ENCODE measurements at places on chromosomes 5 and 9.
A peak's percentile ranks its signal among the peaks of the same experiment; 100 is the strongest.

DNA sequence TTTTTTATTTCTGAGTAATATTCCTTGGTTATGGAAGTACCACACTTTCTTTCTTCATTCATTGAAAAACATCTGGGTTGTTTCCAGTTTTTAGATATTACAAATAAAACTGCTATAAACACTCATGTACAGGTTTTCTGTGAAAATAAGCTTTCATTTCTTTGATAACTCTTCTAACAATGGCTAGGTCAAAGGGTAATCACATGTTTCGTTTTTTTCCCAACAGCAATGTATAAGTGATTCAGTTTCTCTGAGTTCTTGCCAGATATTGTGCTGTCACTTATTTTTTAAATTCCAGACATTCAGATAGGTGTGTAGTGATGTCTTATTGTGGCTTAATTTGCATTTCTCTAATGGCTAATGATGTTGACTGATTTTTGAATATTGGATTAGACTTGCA lies 16.7 kb upstream of the TNPO1 start:
- DNase-seq = no peak

- no peak for DNase-seq
Observed at GRCh38 chr9:90927496-90927895, 125.9 kb downstream of the SYK start.

- DNase-seq = no peak
Observed at GRCh38 chr5:5235685-5236084, 95.6 kb downstream of the ADAMTS16 start.

DNA sequence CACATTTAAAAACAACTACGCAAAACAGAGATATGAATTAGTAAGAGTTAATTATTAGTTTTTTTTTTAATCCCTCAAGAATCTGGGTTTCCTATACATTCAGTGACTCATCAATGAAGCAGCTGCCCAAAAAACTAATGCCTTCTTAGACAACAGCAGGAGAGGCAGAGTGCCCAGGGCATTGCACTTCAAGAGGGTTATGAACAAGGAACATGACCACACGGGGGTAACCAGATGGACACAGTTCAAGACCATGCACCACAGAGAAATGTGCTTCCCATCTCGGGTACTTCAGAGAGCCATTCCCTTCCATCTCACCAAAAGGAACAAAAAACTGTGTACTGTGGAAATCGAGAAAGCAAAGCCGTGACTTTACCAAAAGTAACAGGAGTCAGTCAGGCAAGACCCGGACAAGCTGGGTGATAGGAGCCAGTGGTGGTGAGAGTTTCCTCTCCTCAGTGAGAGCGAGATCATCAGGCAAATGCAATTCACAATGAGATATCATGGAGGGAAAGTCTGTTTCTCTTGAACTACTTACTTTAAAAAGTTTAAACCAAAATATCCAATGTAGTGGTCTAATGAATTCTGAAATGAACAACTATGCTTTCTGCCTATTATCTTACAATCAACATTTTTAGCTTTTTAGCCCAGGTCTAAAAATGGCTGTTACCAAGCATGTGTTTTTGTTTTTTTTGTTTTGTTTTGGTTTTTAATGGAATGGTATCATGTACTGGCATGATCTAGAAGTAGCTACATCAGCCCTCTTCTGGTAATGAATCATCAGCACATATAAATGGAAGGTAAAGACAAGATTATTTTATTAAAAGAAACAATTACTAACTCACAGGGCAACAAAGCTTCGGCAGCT lies 192.1 kb downstream of the TSSK1B start:
- no peak for DNase-seq

DNA sequence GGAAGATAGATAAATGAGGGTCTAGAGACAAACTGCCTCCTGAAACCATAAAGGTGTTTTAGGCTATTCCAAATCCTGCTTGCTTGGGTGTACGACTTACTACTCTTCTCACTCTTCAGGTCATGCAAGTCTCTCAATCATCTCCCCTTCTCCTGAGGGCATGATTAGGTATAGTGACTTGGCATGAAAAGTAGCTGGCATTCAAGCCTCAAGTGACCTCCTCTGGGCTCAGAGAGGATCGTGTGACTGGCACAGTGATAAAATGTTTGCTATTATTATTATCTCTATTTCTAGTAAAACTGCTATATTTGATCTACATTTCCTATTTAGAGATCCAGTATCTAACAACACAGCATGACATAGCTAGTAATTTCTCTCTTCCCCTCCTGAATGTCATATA lies 494.8 kb downstream of the SPOCK1 start:
- DNase-seq = no peak

GRCh38 chr5:145948921-145949320 lies 12.5 kb downstream of the SH3RF2 start:
- DNase-seq = no peak

DNA sequence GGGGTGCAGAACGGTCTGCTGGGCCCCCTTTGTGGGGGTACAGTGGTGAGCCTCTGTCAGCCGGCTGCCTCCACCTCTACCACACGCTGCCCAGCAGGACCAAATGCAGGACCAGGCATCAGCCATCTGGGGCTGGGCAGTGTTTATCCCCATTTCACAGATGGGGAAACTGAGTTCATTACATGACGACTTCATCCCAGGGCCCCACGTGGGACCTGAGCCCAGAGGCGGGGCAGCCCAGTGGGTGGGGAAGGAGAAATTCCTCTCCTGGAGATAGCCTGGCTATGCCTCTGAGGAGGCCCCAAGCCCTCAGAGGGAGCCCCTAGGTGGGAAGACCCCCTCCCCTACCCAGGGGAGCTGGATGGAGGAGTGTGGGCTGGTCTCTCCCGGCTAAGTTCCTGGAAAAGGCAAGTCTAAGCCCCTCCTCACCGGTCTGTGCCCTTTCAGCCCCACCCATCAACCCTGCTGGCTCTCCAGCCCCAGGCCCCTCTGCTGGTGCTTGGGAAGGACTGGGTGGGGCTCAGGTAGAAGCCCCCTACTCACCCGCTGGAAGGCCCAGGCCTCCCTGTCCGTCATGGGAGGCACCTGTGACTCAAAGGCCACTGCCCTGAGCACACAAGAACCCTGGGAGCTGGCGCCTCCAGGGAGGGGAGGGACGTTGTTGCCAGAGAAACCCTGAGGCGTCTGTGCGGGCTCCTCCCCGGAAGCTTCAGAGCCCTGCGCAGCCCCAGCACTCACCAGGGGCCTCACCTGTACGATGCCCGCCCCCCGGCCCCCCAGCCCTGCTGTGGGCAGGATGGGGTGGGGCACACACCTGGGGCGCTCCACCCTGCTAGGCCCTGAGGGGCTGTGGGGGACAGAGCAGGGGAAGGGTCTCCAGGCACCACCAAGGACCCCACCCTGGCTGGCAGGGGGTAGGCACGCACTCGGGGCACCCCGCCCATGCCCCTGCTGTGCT lies 7.4 kb upstream of the CCDC187 start:
- DNase-seq = no peak

DNA sequence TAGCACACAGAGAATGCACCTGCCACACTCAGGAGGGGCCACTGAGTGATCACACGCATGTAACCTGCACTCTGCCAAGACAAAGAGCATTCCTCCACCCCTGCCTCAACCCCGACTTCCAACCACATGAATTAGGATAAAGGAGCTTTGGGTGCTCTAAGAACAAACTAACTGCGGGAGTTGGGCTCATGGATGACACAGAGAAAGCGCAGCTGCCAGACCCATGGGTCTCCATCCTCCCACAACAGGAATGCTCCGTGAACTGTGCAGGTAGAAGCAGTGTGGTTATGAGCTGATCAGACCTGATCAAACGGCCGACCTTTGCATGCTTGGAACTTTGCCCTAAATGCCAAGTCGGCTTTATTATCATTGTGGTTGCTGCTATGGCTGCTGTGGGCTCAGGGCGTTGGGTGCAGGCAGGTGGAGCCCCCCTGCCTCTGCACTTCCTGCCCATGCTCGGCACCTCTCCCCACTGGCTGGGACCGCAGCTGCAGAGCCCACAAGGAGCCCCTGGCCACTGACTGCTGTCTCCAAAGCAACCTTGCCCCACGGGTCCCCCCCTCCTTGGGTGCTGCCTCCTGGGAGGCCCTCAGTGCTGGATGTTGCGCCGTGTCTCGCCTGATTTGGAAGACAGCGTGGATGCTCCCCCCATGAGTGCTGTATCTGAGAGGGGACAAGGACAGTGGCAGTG lies 2.6 kb upstream of the SLC6A3 start:
- no peak for DNase-seq

DNA sequence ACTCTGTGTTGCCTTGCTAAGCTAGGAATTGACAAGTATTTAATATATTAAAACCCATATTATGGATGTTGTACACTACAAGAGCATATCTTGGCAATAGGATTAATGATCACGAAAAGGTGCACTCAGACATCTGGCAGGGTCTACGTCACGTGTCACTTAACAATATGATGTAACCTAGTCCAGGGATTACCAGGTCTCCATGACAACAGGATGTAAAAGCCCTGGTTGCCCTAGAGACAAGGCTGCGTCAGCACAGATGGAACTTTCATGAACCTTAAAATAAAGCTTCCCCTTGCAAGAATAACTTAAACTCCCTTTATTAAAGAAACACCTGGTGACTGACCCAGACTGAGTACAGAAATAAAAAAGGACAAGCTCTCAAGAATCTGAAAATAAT lies 717.8 kb downstream of the CDH18 start:
- no peak for DNase-seq

DNA sequence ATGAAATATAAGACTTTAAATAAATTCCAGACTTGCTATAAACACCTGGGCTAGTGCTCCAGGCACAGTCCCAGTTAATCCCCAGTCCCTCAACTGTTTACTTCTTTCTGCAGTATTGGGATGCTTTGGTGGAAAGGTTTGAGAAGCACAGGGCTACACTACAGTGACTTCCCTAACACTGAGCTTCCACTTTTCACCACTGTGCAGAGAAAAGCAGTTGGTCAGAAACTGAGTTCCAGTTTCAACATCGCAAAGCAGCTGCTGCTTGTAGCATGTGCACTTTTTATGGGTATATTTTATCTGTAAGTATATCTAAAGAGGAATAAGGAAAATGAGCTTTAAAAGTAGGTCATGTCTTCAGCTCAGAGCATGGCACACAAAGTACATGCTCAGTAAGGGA lies 339.7 kb downstream of the NTRK2 start:
- DNase-seq = peak; percentile 4

DNA sequence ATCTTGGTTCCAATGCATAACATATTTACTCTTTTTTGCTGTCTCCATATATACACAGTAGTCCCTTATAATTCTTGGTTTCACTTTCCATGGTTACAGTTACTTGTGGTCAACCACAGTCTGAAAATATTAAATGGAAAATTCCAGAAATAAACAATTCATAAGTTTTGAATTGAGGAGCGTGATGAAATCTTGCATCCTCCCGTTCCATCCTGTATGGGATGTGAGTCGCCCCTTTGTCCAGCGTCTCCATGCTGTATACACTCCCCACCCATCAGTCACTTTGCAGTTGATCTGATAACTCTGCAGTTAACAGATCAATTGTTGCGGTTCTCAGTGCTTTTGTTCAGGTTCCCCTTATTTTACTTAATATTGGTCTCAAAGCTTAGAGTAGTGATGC lies 11.5 kb upstream of the FAF2 start:
- no peak for DNase-seq

DNA sequence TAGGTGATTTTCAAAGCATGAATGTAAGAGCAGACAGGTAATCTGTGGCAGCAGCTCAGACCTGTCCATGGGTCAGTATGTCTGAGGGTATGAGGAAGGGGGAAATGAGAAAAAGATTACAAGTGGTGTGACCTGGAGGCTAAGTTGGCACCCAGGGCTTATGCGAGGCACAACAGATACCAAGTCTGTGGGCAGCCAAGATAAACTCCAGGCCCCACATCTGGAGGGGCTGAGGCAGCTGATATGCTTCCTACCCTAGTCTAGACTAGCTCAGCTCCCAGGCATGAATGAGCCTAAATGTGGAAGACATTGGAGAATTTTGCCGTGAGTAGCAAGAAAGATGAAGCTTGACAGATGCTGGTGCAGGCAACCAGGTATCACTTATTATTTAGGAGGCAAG lies 151.7 kb downstream of the PIK3R1 start:
- no peak for DNase-seq

- DNase-seq = no peak
Observed at GRCh38 chr9:70504834-70505233, 90.4 kb upstream of the KLF9 start.

DNA sequence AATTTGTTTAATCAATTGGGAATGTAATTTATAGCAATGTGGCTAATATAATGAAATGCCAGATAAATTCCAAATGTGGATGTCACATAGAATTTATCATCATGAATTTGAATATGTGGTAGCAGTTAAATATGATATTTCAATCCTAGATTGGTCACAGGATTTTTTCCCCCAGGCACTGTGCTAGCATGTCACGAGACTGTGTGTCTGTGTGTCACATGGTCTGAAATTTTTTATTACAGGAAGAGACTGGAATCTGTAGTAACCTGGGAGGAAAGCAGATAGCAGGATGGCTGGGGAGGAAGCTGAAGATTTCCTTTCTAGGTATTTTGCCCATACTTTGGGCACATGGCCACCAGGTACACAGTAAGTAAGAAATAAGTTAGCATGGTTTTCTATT lies 35.4 kb upstream of the MSH3 start:
- DNase-seq = no peak

DNA sequence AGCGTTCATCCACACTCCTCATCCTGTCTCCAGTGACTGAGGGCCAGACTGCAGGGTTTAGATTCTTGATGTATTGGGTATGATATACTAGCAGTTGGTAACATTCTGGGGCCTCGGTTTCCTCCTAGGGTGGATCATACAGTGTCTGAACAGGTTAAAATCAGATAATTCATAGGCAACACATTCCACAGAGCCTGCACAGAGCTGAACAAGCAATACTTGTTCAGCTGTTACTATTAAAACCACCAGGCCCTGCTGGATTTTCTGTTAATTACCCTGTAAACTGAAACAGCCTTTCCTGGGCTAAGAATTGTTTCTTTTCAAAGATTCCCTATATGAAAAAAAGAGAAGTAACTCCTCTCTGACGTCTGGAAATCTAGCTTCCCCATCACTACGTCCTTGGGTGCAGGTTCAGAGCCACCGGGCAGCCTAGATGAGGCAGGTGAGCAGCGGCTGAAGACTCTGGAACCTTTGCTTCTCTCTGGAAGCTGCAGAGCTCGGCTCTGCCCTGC lies 1313.5 kb upstream of the WWC1 start:
- no peak for DNase-seq

GRCh38 chr9:38088006-38088925 lies 19.2 kb upstream of the SHB start:
- no peak for DNase-seq

DNA sequence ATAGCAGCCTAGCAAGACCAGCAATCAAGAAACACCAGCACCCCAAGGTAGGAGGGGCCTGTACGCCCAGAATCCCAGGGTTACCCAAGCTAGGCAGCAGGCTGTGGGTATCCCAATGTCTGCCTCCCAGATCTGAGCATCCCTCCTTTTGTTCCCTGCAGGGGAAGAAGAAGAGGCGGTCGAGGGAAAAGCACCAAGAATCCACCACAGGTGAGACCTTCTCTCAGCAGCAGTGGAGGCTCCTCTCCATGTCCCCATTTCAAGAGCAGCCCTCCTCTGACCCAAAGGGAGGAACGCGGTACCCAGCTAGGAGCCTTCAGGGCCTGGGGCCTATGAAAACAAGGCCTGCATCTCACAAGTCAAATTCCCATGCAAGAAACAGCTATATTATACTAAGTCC lies 28.9 kb downstream of the TCF7 start:
- no peak for DNase-seq

GRCh38 chr5:160197341-160198144 lies 31.8 kb upstream of the FABP6 start:
- no peak for DNase-seq

GRCh38 chr5:142976861-142977260 lies 206.7 kb downstream of the ARHGAP26 start:
- DNase-seq = no peak

GRCh38 chr9:13083963-13084528 lies 195.4 kb downstream of the MPDZ start:
- no peak for DNase-seq

GRCh38 chr9:104138243-104138868 lies 44.2 kb downstream of the SMC2 start:
- no peak for DNase-seq
